ENCODE measurements at places on chromosomes 1 and 21. TPM values are rescaled to one million over a fixed set of nuclear protein-coding genes. Genes with fewer than 3 reads are reported as not detected.

The ARF1 gene
- 270 TPM for total RNA-seq

The SYDE2 gene
- total RNA-seq: 10.8 TPM

The FCGR2B gene
- 1.8 TPM for total RNA-seq

The MROH9 gene
- not detected for total RNA-seq

The CLCA1 gene
- not detected for total RNA-seq

The CASQ2 gene
- 0.54 TPM for total RNA-seq

The ITPKB gene
- 3.5 TPM for total RNA-seq

The TNNI3K gene
- not detected for total RNA-seq

The FCRL2 gene
- 0.11 TPM for total RNA-seq

The CACHD1 gene
- total RNA-seq: 20.1 TPM

The LCE3C gene
- not detected for total RNA-seq

DNA sequence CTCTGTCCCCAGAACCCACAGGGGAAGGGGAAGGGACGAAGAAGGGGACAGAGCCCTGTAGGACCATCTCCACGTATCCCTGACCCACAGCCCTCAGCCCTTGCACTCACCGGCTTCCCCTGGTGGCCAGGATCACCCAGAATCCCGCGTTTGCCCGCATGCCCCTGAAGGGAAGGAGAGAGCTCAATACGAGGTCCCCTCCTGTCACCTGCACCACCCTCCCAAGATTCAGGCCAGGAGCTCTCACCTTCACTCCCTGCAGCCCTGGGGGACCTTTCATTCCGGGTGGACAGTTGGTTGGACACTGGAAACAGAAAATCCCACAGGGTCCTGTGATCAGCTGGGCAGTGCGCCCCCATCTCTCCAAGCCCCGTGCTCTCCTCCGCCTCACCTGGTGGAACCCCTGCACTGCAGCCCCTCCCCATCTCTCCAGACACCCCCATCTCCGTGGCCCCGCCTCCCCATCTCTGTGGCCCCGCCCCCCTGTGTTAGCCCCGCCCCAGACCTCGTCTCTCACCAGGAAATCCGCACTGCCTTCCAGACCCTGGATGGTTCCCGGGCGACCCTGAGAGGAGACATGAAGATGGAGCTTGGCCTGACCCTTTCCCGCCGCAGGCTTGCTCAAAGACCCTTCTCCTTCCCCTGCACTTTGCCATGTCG, 6.0 kb downstream of the COL9A2 start:
- no peak for ATAC-seq

DNA sequence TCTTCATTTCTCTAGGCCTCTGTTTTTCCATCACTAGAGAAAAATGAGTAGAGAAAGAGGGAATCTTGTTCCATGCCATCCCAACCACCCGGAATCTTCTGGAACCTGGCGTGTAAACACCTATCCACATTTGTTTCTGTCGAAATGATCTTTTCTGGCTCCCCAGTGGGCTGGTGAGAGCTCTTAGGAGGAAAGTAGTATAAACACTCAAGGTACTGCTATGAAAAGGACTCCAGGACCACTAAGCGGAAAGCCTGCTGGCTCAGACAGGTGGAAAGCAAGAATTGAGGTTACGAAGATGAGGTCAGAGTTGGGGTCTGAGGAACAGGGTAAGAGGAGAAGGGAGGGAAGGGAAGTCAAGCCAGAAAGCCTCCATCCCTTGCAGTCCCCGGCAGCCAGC, 90.8 kb downstream of the PLXNA2 start:
- no peak for ATAC-seq

GRCh38 chr21:32340863-32341848, 42.5 kb downstream of the MRAP start:
- ATAC-seq: no peak

DNA sequence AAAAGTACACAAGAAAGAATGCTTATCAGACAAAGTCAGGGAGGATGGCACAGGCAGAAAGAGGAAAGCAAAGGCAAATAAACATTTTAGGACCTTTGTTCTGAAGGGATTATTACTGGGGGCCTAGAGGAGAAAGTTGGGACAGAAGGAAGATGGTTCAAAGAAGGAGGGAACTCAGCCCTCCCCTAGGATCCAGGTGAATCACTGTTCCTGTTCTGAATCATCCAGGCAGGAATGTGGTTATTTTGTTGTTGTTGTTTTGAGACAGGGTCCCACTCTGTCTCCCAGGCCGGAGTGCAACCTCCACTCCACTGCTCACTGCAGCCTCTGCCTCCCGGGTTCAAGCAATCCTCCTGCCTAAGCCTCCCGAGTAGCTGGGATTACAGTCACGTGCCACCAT, 38.5 kb upstream of the PSEN2 start:
- ATAC-seq: no peak

- no peak for ATAC-seq
Observed at GRCh38 chr1:27235827-27236226, 1.4 kb downstream of the WDTC1 start.

GRCh38 chr1:16605532-16606505, 7.5 kb downstream of the NBPF1 start:
- no peak for ATAC-seq

GRCh38 chr1:97499667-97500066, 421.2 kb downstream of the DPYD start:
- ATAC-seq: no peak

- no peak for ATAC-seq
Observed at GRCh38 chr1:231383159-231383860, 38.8 kb downstream of the EGLN1 start.

DNA sequence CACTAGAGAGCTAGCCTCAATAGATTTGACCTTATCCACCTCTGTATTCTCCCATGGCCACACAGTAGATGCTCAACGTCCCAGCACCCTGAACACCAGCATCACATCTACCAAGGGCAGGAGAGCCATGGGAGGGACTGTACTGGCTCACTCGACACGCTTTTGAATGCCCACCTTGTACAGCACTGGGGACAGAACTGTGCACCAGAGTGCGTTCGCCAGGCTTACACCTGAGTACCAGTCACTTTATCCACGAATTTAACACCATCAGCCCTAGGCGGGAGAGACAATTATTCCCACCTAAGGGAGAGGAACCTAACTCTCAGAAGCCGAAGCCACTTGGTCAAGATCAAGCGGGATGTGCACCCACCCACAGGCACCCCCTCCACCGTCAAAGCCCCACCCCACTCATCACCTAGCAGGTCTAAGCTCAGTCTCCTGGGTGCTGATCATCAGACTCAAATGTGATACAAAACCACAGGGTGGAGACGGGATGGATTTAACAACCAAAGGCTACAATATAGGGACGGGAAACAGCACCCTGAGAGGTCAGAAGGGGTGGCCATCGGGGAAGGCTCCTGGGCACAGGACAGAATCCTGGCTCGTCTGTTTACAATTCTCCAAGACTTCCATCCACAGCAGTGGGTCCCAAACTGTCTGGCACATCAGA, 110.5 kb downstream of the GLIS1 start:
- no peak for ATAC-seq

DNA sequence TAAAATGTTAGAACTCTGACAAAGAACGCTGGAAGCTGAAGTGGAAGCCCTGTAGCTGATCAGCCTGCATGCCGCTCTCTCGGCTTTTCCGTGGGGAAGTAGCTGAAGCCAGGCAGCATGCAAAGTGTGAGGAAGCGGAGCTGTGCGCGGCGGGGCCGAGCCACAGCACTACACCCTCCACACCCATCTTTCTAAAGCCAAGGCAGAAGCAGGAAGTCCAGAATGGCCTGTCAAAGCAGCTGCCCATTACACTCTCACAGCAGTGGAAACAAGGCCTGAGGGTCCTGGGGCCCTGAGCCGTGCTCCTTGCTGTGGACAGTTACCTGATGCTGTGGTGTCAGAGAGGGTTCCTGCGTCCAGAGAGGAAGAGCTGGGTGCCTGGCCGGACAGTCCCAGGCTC, 69.6 kb downstream of the UBR4 start:
- no peak for ATAC-seq

DNA sequence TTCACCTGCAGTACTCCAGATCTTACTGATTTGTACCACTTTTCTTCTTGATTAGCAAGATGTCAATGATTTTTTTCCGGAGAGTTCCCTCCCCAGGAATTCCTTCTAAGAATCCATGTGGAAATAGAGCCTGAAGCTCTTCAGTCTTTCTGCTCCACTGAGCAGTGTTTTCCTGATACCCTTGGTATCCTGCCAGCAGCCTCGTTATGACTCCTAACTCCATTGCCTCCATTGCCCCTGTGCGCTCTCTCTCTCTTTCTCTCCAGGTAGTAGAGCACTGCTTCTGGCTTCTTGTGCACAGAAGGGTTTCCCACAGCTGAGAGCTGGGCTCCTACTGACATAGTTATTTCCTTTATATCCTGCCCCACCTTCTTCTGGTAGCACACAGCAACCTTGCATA, 12.2 kb downstream of the UBE2U start:
- ATAC-seq: no peak

DNA sequence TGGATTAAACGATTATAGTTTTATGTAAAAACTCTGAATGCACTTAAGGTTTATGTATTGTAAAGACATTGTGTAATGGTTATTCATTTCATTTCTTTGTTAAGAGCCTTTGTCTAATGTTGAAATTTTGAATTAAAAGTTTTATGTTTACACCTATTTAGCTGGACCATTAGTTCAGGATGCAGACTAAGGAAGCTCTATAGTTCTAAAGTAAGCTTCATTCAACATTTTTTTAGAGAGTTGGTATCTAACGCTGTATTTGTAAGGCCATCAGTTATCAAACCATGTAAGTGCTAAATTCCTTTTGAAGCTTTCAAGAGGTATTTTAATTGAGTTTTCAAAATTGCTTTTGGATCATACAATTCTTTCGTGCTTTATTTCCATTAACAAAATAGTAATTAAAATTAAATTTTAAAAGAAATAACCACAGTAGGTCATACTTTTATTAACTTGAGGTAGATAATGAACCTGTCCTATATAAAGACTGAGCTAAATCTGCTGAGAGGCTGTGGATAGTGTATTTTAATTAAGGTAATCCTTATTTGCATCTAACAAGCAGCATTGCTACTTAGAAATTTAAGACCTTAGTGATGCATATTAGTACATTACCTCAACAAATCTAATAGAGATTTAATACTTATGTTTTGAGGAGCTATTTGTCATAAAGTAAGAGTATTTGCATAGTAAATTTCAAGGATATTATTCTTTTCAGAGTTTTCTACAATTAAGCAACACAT, 47.9 kb downstream of the RWDD3 start:
- no peak for ATAC-seq

GRCh38 chr1:7579831-7580804, 191.0 kb upstream of the VAMP3 start:
- no peak for ATAC-seq

- ATAC-seq: peak; percentile 53
Observed at GRCh38 chr1:206655471-206655882, 20.1 kb downstream of the DYRK3 start.

DNA sequence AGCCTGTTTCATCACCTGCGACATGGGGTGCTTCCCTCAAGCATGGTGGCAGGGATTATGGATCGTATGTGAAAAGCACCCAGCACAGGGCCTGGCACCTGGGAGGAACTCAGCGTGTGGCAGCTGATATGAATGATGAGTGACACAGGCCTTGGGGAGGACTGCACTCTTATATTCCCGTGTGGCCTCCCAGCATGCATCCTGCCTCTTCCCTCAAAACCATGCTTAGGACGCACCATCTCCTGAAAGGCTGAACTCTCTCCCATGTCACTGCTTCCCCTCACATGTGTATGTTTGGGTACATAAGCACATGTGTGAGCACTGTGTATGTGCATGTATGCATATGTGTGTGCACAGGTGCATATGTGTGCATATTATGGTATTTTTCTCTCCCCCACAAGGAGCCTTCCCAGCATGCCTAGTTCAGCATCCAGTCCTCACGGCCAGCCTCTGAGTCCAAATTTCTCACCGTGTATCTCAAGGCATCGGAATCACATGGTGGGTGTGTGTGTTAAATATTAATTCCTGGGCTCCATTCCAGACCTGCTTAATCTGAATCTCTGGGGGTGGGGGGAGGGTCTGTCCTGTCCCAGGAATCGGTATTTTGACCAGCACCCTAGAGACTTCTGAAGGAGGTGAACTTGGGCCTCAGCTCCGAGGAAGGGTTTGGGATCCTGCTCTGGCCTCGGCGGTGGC, 12.8 kb downstream of the MYOM3 start:
- ATAC-seq: no peak

GRCh38 chr1:95304803-95305202, 70.8 kb downstream of the RWDD3 start:
- ATAC-seq: no peak

- ATAC-seq: no peak
Observed at GRCh38 chr1:94989911-94990473, 63.1 kb upstream of the CNN3 start.

- ATAC-seq: no peak
Observed at GRCh38 chr1:151325646-151326429, 1.4 kb downstream of the PI4KB start.

DNA sequence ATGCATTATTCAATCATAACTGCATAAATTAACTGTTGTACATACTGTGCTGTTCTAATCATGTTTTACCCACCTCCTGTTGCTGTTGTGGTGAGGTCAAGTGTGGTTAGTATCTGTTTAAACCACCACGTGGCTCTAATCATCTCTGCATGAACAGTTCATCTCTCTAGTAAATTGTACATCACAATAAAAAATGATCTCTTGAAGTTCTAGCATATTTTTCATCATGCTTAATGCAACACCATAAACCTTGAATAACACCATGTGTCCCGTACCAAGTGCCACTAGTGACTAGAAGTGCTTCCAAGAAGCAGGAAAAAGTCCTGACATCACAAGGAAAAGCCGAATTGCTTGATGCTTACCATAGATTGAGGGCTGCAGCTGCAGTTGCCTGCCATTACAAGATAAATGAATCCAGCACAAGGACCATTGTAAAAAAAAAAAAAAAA, 51.7 kb downstream of the SNRPE start:
- no peak for ATAC-seq

- ATAC-seq: peak; percentile 11
Observed at GRCh38 chr1:228082918-228083870, 686 bp downstream of the ARF1 start.
